ENCODE measurements at places on chromosomes 11 and 22.

- DNase-seq = no peak
Measured at GRCh38 chr11:35688023-35688422, 25.4 kb downstream of the TRIM44 start.

GRCh38 chr11:32893093-32893342 lies 407 bp downstream of the QSER1 start:
- DNase-seq = no peak

- no peak for DNase-seq
Measured at GRCh38 chr11:87301785-87302540, 264.2 kb downstream of the TMEM135 start.

- no peak for DNase-seq
Measured at GRCh38 chr22:22157348-22157725, 87.2 kb upstream of the VPREB1 start.

- no peak for DNase-seq
Measured at GRCh38 chr11:105780781-105781525, 171.1 kb downstream of the GRIA4 start.

DNA sequence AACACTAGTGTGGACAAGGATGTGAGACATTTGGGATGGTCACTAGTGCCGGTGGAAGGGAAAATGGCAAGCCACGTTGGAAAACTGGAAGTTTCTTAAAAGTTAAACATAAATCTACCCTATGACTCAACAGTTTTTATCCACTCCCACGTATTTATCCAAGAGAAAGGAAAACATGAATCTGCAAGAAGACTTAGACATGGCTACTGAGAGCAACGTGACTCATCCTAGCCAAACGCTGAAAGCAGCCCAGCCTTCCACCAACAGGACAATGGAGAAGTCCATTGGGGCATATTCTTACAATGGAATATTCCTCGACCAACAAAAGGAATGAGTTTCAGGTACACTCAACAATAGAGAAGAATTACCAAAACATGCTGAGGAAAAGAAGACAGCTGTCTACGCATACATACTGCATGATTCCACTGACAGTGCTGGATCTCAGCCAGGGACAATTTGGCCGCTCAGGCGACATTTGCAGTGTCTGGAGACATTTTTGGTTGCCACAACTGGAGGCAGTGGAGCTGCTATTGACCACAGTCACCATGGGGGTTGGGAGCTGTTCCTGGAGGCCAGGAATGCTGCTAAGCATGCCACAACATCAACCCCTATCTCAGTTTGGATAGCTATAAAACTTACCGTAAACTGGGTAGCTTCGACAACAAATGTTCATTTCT lies 21.2 kb downstream of the SYT13 start:
- no peak for DNase-seq

GRCh38 chr22:19862619-19863246 lies 8.1 kb upstream of the GNB1L start:
- DNase-seq = no peak

GRCh38 chr11:90594658-90595057 lies 371.8 kb upstream of the CHORDC1 start:
- DNase-seq = no peak

GRCh38 chr11:62542111-62542745 lies 4.4 kb downstream of the AHNAK start:
- DNase-seq = no peak

GRCh38 chr22:20395181-20395906 lies 1.4 kb downstream of the ZNF74 start:
- DNase-seq = no peak

DNA sequence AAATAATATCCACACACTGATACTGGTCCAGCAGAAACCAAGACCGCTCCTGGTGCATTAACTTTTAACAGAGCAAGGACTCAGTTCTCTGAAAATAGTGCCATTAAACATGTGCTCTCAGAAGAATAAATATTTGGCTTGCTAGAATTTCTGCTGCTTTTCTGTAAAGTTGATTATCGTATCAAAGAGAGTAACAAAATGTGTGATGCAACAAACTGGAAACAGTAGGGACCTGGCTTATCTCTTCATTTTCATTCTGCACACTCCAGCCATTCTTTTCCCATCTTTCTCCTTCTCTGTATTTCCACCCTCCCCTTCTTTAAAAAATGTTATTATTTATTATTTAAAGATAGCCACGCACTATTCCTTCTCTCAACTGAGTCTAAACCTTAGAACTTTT lies 43.9 kb downstream of the WT1 start:
- no peak for DNase-seq

- DNase-seq = no peak
Measured at GRCh38 chr22:49240016-49240380, 587.7 kb downstream of the BRD1 start.

DNA sequence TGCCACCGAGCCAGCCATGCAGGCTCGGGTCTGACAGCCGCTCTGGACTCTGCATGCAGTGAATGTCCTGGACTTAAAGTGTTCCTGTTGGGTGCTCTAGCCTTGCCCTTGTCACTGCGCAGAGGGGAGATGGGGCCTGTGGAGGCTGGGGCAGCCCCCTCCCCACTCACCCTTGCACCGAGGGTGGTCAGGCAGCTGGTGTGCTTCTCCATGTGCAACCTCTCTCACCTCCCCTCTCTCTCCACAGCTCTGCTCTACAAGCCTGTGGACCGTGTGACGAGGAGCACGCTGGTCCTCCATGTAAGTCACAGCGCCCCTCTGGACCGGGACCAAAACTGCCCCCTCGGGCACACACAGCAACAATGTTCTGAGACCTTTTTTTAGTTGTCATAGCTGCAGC lies 92.5 kb downstream of the BCR start:
- no peak for DNase-seq

DNA sequence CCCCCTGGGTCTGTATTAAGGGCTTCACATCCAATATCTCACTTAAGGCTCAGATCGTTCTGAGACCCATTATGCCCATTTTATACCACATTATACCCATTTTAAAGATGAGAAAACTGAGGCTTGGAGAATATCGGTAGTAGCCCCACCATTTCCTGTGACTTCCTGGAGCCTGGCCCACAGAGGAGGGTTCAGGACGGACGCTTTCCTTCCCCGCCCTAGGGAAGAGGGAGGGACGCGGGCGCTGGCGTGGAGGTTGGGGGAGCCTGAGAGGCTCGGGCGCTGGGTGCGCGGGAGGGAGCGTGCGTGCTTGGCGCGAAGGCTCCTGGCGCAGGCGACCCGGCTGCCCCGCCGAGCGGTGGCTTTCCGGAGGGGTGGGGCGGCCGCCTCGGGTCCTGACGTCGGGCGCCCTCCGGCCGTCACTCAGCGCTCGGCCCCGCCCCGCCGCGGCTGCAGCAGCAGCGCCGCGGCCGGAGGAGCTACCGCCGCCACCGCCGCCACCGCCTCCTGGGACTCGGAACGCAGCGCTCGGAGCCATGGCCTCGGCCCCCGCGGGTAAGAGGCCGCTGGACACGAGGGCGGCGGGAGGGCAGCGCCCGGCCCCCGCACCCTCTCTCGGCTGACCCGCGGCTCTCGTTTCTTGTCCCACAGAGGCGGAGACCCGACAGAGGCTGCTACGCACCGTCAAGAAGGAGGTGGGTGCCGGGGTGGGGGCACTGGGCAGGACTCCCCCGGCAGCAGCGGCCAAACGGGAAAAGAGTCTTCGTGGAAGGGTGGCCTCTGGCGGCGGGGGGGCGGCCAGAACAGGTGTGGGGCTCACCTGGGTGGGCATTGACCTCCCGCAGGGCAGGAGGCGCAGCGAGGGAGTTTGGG lies at the start of gene SGSM1:
TSS of gene SGSM1 (plus strand) at position 422 of the 873 bp plus-strand sequence. CDS start at position 537, 115 bp downstream.
- DNase-seq = peak; percentile 57

- DNase-seq = no peak
Measured at GRCh38 chr11:45208135-45208534, 61.7 kb downstream of the PRDM11 start.

DNA sequence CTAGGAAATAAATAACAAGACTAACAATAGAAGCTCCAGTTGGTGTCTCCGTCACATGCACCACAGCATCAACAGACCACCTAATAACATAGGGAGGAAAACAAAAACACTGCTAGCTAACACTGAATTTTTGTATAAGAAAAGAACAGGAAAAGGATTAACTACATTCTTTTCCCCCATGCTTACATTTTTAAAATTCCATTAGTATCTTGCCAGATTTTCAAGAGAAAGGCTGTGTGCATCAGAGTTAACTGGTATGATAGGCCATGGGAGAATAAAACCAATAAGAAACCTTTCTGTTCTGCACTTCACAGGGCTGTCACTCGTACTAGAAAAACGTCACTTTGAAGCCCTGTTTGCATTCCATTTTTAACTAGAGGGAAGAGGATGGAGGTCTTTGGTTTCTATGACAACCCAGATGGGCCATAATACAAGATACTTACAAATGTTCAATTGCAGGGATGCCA lies 79.0 kb downstream of the LARGE2 start:
- DNase-seq = no peak

DNA sequence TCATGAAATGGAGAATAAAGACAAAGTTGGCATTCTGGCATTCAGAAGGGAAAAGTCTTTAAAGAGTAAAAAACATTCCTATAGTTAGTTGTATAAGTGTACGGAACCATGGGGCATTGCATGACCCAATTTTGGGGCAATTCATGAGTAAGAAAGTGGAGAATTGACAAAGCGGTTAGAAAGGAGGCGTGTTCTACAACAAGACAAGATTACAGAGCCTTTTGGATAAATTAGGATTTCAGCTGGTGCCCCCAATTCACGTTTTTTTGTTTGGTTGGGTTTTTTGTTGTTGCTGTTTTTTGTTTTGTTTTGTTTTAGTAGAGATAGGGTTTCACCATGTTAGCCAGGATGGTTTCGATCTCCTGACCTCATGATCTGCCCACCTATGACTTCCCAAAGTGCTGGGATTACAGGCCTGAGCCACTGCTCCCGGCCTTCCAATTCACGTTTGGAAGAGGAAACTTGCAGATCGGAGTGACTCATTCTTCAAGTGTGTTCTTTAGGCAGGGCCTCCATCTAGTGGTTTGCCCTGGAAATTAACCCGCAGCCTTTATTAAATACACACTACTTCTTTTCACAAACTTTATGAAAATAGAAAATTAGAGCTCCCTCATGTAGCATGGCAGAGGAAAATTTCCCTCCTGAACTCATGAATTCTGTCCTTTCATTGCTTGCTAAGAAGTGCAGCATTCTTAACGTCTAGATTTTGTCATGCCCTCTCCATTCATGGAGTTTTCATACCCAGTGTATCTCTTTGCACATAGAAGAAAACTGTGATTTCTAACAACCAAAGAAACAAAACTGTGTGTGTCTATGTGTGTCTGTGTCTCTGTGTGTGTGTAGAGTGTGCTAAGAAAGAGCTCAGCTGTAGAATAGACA lies 118.1 kb downstream of the BBOX1 start:
- DNase-seq = peak; percentile 7

GRCh38 chr11:46903846-46904245 lies 14.5 kb downstream of the LRP4 start:
- peak; percentile 95 for DNase-seq

DNA sequence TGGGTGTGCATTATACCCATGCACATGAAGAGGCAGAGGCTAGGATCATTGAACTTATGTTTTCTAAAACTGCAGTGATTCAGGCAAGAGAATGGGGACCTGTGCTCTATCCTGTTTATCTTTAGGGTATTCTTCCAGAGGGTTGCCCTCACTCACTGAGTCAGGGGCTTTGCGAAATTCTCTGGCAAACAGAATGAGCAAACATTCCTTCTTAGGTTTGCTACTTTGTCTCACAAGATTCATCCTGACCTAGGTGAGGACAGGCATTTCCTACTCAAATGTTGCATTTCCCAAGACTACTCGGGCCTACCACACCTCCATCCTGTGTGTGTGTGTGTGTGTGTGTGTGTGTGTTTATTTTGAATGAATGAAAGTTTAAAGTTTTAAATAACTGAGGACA lies 2.7 kb upstream of the EIF3M start:
- no peak for DNase-seq

DNA sequence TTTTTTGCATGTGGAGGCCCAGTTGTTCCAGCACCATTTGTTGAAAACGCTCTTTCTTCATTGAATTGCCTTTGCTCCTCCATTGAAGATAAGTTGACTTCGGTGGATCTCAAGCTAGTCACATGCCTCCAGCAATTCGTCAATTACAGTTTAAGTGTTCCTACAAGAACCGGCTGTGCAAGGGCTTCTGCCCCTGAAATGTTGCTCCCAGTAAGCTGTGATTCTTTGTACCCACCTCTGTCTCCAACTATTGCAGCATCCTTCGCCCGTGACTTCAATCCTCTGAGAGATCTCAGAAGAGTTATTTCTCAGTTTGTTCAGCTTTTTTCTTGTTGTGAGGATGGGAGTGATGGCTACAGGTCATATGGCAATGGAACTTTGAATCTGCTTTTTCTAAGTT lies 194.2 kb upstream of the B3GAT1 start:
- DNase-seq = no peak

DNA sequence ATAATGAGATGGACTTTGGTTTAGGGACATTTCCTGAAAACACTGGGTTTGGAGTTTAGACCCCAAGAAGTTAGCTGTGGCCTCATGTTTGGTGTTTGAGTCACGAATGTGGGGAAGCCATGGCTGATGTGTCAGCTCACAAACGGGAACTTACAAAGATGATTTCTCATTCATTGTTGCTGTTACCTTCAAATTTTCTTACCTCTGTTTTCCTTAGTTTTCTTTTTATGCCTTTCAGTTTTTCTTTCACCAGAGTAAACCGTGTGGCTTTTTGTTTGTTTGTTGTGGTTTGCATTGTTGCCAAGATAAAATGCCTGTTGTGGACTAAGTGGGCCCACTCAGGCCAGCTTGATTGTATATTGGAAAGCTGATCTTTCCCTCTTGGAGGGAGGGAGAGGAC lies 89.1 kb downstream of the SWAP70 start:
- no peak for DNase-seq

DNA sequence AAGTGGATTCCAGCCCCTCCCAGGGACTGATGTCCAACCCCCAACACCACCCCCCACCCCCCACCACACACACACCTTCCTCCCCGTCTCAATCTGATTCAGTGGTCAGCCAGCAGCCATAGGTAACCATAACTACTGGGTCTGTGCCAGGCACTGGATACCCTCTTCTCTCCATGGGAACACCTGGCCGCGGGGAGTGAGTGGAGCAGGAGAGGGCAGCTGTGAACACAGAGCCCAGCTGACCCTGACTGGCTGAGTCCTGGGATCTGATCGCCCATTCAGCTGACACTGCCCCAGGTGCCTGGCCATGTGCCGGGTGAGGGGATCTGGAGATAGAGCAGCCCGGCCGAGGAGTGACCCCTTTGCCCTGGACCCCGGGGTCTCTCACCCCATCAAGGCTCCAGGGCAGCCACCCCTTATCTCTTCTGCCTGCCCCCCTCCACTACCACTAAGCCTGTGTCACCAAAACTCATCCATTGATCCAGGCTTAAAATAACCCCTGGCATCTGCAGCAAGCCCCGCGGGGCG lies 2.6 kb upstream of the SHISA8 start:
- no peak for DNase-seq

GRCh38 chr11:75673977-75674582 lies 5.2 kb upstream of the MAP6 start:
- DNase-seq = no peak

- no peak for DNase-seq
Measured at GRCh38 chr11:114293201-114293711, 2.9 kb upstream of the NNMT start.

DNA sequence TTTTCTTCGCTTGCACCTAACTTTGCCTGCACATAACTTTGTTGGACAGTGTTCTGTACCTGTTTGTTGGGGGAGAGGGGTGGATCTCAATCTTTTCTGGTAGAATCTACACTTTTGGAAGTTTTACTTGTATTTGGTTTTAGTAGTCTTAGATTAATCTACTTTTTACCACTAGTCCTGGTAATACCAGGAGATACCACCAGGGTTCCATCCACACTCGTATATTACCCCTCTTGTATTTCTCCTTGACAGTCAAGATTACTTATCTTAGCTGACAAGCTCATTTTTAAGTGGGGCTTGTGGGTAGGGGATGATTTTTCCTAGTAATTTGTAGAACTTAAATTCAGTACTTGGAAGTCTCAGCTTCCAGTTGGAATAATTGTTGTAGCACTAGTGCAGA lies 37.3 kb upstream of the TECTA start:
- DNase-seq = no peak

Measured in C1 segment of cervical spinal cord (tissue), 14 donors.